ENCODE measurements at places on chromosomes 4 and X. TPM values are rescaled to one million over a fixed set of nuclear protein-coding genes. Genes with fewer than 3 reads are reported as not detected.

GRCh38 chr4:3637326-3638016 is 105.2 kb upstream of the LRPAP1 start:
- DNase-seq: no peak

The MAGEC3 gene
- polyA plus RNA-seq: 0.12 TPM

The TIGD4 gene
- 3.0 TPM for polyA plus RNA-seq

- DNase-seq: peak; percentile 81
Observed at GRCh38 chrX:109281483-109282275, 200.2 kb downstream of the GUCY2F start.

The SAT1 gene
- polyA plus RNA-seq: 763 TPM
